ENCODE measurements at places on chromosomes 2 and 18.

DNA sequence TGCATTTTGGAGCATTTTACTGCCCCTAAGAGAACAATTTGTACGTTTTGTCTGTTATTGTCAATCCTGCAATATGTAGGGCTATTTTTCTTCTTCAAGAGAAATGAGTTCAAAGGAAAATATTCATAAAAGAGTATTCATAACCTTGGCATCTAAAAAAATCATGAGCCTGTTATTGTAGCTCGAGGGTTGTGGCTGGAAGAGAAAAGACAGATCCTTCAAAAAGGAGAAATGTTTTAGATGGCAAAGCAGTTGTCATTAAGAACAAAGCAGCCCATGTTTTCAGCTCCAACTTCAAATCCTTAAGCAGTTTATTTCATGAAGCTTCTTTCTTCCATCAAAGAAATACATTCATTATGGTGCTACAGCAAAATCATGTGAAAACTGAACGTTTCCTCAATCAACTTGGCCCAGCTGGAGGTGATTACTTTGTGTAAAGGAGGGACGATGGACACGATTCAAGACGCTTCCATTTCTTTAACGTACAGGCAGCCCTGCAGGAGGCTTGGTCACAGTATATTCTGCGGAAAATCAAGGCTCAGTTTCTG is 31.4 kb downstream of the QPCT start:
- no peak for DNase-seq

- DNase-seq, result no peak
Measured at GRCh38 chr2:228548230-228548629, 366.7 kb upstream of the SPHKAP start.

DNA sequence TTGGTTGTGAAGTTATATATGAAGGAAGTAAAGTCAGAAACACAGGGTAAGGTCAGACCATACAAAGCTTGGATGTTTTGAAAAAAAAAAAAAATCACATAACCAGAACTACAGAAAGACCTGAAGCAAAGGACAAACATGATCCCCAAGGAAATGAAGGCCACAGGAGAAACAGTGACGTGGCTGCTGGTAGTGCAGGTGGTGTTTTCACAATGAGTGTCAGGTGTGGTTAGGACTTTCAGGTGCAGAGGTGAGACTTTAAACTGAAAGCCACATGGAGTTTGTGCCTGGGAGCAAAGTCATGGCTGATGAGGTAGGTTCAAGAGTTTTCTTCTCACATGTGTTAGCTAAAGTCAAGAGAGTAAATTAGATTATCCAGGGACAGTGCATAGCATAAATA is 270.7 kb downstream of the PIEZO2 start:
- DNase-seq, result no peak

- DNase-seq, result no peak
Measured at GRCh38 chr2:46667945-46668344, 188.6 kb downstream of the TMEM247 start.

- no peak for DNase-seq
Measured at GRCh38 chr2:164606557-164606956, 14.7 kb downstream of the GRB14 start.

DNA sequence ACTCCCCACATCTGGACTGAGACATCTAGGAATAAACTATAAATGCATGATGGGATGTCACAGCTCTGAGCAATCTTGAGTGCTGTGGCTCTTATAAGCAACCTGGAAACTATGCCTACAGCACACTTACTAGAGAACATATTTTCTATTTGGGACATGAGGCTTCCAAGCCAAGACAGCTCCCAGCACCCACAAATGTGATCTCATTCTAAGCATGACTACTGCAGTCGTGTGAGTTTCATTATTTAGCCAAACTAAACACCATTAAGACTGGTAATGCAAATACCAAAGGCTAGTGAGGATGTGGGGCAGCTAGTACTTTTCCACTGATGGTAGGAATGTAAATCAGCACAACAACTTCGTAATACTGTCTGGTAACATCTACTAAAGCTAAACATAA is 72.5 kb downstream of the RTTN start:
- no peak for DNase-seq

DNA sequence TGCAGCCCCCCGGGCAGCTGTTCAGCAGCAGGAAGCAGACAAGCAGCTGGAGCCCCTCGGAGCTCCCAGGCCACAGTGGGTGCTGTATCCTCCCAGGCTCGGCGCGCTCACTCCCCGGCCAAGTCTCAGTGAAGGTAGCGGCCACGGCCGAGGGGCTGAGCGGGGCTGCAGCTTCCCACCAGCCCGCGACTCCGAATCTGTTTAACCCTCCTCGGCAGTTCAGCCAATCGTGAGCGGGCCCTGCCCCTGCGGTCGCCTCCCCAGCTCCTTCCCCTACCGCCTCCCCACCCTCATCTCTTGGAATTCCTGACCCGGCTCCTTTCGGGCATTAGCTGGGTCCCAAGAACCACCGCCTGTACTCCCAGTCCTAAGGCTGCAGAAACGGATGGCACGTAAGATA is at the start of gene RESP18:
RESP18 (minus strand) TSS at position 203 of the 400 bp plus-strand sequence.
- no peak for DNase-seq
